Cardiac ventricle fibroblast (primary cell): ENCODE measurements at places on chromosomes 1 and 21. TPM values are rescaled to one million over a fixed set of nuclear protein-coding genes. Genes with fewer than 3 reads are reported as not detected.

PADI3 gene
- total RNA-seq: not detected in 2 replicates

DIPK1A gene
- 8.6 and 9.4 TPM in 2 replicates for total RNA-seq

GABRD gene
- total RNA-seq: 0.37 TPM in 1 of 2 replicates, not detected in the other

LMX1A gene
- not detected in 2 replicates for total RNA-seq

MXRA8 gene
- 630 and 641 TPM in 2 replicates for total RNA-seq

GNAT2 gene
- 0.68 TPM in 1 of 2 replicates, not detected in the other for total RNA-seq
